ENCODE measurements at places on chromosomes 6 and 20. TPM values are rescaled to one million over a fixed set of nuclear protein-coding genes. Genes with fewer than 3 reads are reported as not detected.

DNA sequence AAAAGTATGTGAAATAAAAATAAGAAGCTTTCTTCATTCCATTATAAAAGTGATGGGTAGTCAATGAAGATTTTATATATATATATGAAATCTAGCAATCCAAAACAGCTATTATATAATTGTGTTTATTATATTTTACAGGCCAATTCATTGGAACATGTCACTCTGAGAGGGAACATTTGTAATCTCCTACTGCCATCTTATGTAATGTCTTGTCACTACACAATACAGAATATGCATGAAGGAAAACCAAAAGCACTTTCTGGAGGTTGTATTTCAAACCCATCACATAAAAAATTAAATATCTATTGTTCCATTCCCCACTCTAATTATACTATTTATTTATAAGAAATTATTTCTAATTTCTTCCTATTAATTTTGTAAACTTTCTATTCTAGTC lies 31.5 kb upstream of the IRAK1BP1 start:
- H3K27ac ChIP-seq, result no peak overlapping the region
- H3K27me3 ChIP-seq, result no peaks in the 10 kb centered on the region
- H3K4me1 ChIP-seq, result no peaks in the 10 kb centered on the region
- no peaks in the 10 kb centered on the region for H3K36me3 ChIP-seq

DNA sequence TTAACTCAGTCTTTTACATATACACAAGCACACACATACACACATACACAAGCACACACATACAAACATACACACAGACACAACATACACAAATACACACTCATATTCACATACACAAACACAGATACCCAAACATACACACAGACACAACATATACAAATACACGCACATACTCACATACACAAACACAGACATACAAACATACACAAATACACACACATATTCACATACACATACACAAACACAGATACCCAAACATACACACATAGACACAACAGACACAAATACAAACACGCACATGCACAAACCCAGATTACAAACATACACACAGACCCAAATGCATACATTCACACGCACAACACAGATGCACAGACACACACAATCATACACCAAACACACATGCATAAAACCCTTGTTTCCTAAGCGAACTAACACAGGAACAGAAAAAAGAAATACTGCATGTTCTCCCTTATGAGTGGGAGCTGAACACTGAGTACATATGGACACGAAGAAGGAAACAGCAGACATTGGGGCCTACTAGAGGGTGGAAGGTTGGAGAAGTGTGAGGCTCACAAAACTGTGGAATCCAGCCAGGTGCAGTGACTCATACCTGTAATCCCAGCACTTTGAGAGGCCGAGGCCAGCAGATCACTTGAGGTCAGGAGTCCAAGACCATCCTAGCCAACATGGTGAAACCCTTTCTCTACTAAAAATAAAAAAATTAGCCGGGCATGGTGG lies 34.2 kb downstream of the PIM1 start:
- H3K27ac ChIP-seq, result peak overlapping the region; percentile 67
- no peak overlapping the region for H3K4me3 ChIP-seq

DNA sequence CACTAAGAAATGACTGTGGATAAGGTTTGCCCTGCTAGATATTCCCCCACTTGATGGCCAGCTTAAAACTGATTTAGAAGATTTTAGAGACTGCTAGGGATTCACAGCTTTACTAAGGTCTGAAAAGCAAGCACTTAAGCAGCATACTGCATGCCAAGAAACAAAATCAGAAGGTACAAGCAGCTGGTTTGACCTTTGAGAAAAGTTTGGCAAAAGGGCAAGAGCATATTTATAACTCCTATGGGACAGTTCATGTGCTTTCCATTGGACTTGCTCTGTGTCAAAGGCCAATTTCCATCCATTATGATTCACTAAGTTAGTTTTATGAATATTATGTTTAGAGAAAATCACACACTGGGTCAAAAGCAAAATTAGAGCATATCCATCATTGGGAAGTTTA lies 402.8 kb downstream of the PKHD1 start:
- no peaks in the 10 kb centered on the region for H3K36me3 ChIP-seq
- DNase-seq, result no peak
- no peaks in the 10 kb centered on the region for H3K4me1 ChIP-seq

DNA sequence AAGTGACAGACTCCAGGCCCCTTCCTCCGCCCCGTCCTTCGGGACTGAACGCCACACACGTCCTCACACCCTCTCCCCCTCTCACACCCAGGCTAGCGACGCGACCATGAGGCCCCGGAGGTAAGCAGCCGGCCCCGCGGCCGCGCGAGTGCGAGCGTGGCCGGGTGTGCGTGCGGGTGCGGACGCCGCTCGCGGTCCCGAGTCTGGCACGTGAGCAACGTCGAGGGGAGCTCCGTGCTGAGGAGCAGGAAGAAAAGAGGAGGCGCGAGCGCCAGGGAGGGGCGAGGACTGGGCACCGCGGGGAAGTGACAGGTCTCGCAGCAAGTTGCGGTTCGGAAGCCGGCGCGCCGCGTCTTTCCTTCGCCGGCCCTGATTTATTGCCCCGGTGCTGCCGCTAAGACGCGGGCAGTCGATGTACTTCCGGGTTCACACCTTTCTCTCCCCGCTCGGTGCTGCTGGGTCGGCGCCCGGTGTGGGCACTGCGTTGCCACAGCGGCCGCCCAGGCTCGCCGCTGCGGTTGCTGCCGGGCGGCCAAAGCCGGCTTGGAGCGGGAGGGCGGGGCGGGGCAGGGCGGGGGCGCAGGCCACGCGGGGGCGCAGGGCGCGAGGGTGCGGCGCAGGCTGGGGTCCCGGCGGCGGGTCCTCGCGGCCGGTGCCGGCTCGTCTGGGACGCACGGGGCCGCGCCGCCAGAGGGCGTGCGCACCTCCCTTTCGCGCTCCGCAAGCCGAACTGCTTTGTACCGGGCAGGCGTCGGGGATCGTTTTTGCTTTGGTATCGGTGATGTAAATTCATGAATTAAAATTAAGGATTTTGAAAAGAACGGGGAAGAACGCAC lies 15.8 kb upstream of the LIN28B start:
- no peak overlapping the region for H3K4me3 ChIP-seq
- H3K4me1 ChIP-seq, result peaks cover 6% of the 10 kb centered on the region
- no peak for DNase-seq
- peaks cover 5% of the 10 kb centered on the region for H3K27me3 ChIP-seq

DNA sequence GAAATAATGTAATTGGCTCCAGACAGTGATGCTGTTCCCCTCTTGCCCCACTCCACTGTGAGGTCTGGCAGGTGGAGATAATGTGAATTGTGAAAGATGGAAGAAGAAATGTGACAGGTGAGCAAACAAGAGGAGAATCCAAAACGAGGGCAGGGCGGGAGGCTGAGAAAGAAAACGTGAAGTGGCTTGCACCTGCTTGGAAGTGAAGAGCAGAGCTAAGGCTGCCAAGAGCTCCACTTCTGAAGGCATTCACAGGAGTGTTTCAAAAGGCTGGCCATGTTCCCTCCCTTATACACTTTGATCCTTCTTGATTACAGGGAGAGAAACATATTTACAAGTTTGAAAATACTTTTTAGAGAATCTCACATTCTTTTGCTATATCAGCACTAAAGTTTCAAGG lies 359.4 kb downstream of the EPHA7 start:
- DNase-seq, result no peak
- H3K4me1 ChIP-seq, result no peaks in the 10 kb centered on the region
- H3K27me3 ChIP-seq, result no peaks in the 10 kb centered on the region
- H3K36me3 ChIP-seq, result no peaks in the 10 kb centered on the region

JPH2 gene
- total RNA-seq, result not detected

RWDD2A gene
- 1.3 TPM for total RNA-seq

PI3 gene
- total RNA-seq, result not detected

SPATA2 gene
- total RNA-seq, result 16.0 TPM

FERMT1 gene
- total RNA-seq, result 0.26 TPM
